ENCODE measurements at places on chromosomes 3 and 15.

DNA sequence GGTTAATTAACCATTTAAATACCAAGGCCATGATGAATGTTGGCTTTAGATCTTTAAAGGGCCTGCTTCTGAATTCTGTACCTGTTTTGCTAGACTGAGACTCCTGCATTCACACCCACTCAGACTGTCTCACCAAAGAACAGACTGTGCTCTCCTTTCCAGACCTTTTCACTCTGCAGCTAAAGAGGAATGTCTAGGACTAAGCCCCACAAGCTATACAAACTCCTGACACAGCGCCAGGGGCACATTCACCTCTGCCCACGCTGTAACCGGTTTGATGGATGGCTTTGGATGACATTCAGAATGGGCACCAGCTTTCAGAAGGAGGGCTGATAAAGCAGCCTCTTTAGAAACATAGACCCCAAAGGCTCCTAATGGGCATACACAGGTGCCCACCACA, 200.1 kb downstream of the KCNMB2 start:
- DNase-seq: no peak

- DNase-seq: no peak
These were observed 169.2 kb downstream of the ROBO1 start for GRCh38 chr3:79598594-79598993.

DNA sequence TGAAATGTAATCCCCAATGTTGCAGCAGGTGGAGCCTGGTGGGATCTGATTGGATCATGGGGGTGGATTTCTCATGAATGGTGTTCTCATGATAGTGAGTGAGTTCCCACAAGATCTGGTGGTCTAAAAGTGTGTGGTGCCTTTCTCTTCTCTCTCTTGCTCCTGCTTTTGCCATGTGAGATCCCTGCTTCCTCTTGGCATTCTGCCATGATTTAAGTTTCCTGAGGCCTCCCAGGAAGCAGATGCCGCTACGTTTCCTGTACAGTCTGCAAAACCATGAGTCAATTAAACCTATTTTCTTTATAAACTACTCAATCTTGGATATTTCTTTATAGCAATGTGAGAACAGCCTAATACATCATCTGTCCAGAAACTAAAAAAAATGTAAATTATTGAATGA, 298.3 kb downstream of the MEX3B start:
- no peak for DNase-seq

- no peak for DNase-seq
These were observed 65.9 kb downstream of the TGFBR2 start for GRCh38 chr3:30672287-30672735.

DNA sequence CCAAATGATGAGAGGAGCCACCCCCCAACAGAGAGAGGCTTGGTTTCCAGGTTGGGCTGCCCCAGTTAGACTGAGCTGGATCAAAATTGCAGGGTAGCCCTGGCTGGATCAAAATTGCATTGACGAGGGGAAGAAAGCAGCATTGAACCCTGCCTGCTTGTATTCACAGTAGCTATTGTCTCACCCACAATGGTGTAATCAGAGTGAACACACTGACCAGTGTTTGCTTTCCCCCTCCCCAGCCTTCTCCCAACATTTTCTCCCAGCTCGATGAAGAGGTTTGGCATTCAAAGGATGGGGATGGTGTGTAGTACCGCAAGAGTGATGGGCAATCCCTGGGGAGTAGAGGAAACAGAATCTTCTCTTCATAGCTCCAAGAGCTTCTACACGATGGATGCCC, 223.8 kb downstream of the ADAMTS9 start:
- no peak for DNase-seq

DNA sequence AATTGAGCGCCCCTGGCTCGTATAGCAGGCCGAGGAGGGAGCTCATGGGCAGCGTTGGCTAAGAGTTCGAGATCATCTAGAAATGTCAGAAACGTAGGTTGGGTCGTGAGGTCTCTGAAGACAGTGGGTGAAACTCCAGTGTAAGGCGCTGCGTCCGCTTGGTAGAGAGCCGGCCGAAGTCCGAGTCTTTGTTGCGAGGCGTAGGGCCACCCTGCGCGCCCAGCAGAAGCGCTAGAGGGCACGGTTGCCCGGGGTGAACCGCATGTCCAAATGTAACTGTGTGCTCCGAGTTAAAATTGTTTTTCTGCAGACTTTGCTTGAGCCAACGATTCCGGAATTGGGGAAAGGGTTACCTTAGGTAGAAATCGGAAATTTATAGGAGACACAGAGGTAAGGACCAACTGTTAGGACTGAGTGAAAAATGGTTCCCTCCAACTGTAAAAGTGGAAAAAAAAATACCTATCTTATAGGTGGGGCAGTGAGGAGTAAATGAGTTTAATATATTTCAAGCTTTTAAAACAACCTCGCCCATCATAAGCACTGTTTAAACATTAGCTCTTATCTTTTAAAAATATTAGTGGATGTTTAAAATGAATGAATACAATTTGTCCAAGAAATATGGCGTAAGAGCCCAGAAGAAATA, 993 bp upstream of the SIAH2 start:
- peak; percentile 57 for DNase-seq

DNA sequence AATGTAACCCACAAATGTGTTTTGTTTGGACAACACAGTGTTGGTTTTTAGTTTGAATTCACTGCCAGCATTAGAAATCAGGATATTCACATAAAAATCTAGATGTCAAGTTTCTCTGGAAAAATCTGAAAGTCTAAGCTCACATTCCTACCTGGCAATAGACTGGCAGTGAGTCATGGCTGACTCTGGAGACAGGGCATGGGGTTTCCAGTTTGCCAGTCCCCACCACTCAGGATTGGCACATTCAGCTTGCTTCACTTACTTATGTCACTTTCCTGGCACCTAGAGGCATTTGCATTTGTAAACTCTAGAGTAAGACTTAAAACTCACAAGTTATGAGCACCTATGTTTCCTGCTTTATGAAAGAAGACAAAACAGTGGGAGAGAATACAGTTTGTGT, 19.1 kb upstream of the SEC61A1 start:
- DNase-seq: no peak

GRCh38 chr15:42133886-42134502, 22.4 kb downstream of the PLA2G4F start:
- DNase-seq: peak; percentile 23

GRCh38 chr3:14129296-14129695, 4.4 kb downstream of the TMEM43 start:
- DNase-seq: no peak

- DNase-seq: no peak
These were observed 395.3 kb downstream of the IL5RA start for GRCh38 chr3:2714834-2715233.

GRCh38 chr15:45326280-45326679, 52.1 kb downstream of the GATM start:
- no peak for DNase-seq

DNA sequence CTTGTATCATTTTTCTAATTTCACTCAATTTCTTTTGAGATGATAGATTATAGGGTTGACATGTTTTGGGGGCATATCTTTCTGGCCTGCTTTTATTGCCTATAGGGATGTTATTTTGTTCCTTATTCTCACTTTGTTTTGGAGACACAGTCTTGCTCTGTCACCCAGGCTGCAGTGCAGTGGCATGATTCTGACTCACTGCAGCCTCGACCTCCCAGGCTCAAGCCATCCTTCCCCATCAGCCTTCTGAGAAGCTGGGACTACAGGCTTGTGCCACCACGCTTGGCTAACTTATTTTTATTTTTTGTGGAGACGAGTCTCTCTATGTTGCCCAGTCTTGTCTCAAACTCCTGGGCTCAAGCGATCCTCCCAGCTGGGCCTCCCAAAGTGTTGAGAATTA, 72.8 kb upstream of the FAN1 start:
- no peak for DNase-seq

GRCh38 chr15:80478075-80478474, 73.9 kb downstream of the ARNT2 start:
- DNase-seq: peak; percentile 96

- no peak for DNase-seq
These were observed 39.0 kb downstream of the RGMA start for GRCh38 chr15:93049914-93050578.

- DNase-seq: peak; percentile 17
These were observed 211.5 kb downstream of the NFKBIZ start for GRCh38 chr3:102060814-102061213.

- peak; percentile 74 for DNase-seq
These were observed 2.3 kb downstream of the CHRNA3 start for GRCh38 chr15:78618490-78618934.

GRCh38 chr3:193722566-193722965, 129.6 kb downstream of the OPA1 start:
- no peak for DNase-seq

DNA sequence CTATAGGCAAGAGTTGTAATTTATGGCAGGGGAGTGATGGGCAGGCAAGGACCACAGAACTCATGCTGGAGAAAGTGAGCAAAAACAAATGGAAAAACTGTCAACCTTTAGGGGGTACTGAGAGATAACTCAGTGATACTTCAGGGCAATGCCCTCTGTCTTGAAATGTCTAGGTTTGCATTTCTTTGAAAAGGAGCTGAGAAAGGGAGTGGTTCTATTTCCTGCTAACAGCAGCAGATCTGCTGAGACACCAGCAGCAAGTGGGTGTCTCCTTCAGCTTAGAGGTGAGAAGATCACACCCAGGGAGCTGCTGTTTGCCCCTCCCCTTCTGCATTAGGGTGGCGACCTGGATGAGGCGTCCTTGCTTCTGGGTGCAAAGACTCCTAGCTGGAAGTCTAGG, 42.3 kb upstream of the XIRP1 start:
- DNase-seq: no peak

GRCh38 chr15:80159811-80160569, 7.2 kb downstream of the FAH start:
- DNase-seq: peak; percentile 70

DNA sequence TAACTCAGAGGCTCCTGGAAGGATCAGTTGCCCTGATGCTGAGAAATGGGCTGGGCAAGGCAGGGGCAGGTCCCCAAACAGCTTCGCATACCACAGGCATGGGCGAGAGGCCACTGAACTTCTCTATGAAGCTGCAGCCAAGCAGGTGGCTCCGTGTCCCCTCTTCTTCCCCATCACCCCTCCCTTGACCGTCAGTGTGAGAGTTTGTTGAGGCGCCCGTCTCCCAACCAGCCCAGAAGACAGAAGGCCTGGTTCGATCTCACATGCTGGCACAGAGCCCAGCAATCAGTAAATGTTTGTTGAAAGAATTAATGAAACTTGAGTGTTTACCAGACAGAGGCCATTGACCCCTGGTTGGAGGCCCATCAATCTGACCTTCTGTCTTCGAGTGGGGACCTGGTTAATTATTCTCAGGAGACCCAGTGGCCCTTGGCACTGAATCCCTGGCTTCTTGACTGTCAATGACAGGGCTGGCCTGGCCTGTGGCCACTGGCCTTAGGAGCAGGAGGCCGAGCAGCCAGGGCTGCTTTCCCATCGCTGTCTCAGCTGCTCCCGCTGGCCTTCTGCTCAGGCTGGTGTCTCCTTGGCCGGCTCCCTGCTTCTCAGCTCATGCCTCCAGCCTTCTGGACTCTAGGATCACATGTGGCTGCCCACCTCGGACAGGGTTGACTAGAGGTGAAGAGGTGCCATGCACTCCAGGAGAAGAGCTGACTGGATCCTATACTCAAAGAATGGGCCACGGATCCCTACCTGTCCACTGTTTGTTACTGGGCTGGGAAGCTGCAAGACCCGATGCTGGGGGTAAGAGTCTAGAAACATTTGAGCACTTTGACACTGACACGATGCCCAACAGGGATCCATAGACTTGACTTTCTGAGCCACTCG, 113.4 kb downstream of the ASB7 start:
- no peak for DNase-seq

GRCh38 chr3:195847055-195847950, 35.6 kb upstream of the MUC4 start:
- DNase-seq: peak; percentile 89

GRCh38 chr3:152328841-152329240, 60.1 kb downstream of the MBNL1 start:
- peak; percentile 85 for DNase-seq

- no peak for DNase-seq
These were observed 32.7 kb downstream of the ARL14 start for GRCh38 chr3:160709477-160710182.

Data from A172 (cell line).